ENCODE measurements at places on chromosomes 2 and 18.

DNA sequence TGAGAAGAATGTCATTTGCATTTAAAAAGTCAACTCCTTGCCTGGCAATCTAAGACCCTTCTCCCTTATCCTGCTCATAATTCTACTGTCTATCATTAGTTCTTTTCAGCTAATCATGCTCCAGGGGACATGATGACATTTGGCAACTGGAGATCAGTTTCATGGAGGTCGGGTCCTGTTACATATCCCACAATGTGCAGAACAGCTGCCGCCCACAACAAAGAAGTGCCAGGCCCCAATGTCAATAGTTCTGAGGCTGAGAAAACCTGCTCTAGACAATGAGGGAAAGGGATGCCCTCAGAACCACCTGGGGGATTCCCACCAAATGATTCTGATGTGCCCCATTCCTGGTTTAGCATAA, 53.4 kb upstream of the IL1RL1 start:
- DNase-seq, result peak; percentile 30

DNA sequence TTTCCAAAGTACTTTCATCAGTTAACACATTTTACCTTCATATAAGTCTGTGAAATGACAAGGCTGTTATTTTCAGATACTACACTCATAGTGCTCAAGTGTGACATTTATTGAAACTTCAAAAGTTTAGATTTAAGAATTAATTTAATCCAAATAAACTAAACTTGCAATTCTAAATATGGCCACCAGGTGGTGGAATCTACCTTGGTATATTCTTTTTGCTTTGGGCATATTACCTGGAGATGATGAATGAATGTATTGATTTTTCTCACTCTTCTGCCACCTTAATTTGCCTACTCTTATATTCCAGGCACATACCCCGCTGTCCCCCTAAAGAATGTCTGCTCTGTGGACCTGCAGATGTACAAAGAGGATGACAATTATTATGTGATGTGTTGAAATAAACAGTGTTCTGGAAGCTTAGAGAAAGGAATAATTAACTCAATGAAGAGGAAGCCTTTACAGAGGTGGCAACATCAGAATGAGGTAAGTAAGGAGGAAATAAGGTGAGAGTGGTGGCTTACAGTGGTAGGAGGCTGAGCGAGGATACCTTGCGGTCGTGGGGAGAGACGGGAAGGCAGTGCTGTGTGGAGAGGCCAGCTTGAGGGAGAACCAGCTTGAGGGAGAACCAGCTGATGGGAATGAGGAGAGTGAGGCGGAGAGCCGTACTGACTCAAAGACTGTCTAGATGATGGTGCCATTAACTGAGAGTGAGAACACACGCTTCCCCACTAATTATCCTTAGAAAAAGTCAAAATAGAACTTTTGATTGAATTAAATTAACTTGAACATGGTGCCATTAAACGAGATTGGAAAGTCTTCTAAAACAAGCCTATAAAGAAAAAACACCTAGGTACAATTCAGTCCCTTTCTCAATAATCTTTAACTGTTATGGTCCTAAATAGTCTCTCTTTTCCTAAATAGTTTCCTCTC, 179.5 kb downstream of the CELF4 start:
- DNase-seq, result peak; percentile 2

GRCh38 chr2:33484042-33484621, 7.7 kb downstream of the RASGRP3 start:
- no peak for DNase-seq

- DNase-seq, result no peak
Observed at GRCh38 chr2:201759567-201759966, 21.2 kb downstream of the ALS2 start.

DNA sequence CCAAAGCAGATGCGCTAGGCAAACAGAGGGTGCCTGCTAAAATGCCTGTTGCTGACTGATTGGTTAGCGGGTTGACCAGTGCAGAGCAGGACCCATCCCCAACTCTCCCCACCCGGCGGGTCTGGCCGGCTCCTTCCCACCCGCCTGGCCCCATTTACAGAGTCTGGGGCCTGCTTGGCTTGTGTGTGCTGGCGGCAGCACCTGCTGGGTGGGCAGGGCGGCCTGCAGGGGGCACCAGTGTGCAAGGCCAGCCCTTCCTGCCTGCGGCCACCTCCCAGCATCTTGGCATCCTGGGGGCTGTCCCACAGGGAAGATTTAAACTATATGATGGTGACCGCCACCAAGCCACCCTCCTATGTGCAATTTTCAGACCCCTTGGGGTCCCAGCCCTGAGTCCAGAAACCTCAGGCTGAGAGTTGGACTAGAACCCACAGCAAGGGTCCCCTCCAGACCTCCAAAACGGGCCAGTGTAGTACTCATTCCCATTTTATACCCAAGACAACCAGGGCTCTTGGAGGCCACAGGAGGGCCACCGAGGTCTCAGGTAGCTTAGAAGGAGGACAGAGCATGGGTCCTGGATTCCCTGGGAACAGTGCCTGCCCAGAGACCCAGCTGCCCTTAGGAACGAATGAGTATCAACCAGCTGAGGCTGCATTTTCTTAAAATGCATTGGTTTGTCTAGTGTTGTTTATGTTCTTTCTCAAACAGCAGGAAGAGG, 173.6 kb downstream of the SMAD7 start:
- peak; percentile 15 for DNase-seq

GRCh38 chr2:144606466-144607095, 86.7 kb upstream of the ZEB2 start:
- no peak for DNase-seq

GRCh38 chr2:7984693-7985353, 697.0 kb upstream of the ID2 start:
- DNase-seq, result no peak

DNA sequence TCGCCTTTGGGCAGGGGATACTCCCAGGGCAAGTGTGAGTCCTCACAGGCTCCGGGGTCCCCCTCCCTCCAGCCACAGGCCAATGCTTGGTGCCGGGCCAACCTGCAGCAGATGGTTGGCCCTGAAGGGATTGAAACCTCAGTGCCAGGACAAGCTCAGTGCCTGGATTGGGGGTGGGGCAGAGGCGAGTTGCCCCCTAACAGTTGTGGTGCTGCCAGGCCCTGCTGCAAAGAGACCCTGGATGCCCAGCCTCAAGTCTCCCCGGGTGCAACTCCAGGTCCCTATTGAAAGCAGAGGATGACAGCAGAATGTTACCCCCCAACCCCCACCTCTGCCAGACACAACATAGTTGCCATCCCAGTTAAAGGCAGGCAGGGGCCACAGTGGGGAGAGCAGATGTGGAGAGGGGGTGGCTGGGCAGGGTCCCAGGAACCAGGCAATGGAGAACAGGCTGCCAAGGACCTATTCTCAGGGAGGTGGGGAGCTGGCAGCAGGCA, 9.5 kb upstream of the RNF103 start:
- peak; percentile 19 for DNase-seq

- DNase-seq, result no peak
Observed at GRCh38 chr2:198143793-198144192, 339.4 kb downstream of the PLCL1 start.

DNA sequence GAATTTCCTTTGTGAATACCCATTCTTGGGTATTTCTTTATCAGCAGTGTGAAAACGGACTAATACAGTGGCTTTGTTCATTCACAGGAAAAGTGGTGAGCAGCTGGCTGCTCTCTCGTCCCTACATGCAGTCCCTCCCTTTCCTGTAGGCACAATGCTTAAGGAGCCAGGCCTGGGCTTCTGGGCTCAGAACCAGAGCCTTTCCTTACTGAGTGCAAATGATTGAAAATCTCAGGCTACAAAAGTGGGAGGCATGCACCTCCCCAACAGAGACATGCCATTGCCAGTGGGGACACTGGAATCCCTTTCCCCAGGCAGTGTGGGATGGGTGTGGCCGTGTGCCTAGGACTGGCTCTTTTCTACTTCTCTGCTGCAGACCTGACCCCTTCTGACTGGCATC, 61.3 kb downstream of the MCFD2 start:
- DNase-seq, result no peak

DNA sequence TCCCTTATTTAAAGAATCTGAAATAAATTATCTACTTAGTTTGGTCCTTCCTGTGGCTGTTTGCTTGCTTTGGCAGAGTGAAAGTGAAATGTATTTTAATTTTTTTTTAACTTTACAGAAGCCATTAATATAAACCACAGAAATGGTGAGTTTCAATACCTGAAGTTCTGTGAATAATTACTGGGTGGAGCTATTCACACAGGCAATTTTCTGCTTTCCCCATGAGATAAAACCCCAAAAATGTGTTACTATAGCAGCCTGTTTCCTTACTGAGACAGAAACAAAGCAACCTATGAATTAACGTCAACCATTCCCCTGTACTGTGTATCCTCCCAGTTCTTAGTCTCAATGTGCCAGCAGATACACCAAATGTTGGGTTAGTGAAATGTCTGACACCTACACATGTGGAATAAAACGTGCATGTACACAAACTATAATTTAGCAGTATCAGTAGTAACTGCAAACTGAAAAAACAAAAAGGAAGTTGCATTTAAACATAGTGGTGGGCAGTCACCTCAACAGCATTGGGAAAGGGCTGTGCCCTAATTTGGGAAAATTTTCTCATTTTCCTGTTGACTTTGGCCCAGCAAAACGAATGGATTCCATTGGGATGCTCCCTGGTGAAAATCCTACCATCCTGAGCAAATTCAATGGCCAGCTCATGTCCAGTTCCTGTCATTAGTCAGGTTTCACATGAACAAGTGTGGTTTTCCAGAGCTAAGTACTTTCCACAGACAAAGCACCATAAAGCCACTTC, 73.1 kb upstream of the RMDN2 start:
- no peak for DNase-seq

GRCh38 chr2:176626796-176627195, 357.6 kb downstream of the MTX2 start:
- no peak for DNase-seq

DNA sequence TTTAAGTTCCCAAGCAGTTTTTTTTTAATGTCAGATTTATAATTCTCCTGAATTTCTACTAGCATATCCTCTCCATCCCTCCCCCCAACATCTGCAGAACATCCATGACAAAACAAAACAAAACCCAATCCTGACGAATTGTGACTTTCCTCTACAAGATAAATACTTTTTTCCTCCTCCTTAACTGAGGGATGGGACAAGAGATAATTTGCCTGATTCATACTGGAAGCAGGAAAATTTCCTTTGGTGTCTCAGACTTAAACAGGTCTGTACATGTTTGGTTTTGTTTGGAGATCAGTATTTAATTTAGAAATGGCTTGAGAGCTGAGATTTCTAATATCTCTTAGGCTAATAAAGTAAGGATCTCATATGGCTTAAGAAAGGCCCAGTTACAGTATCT, 2.2 kb downstream of the CAVIN2 start:
- no peak for DNase-seq

All from SHP77 (cell line).